NCI-H187 treated with DMSO at 0.1 percent for 48 hours (cell line): ENCODE measurements at places on chromosomes 4 and X.

DNA sequence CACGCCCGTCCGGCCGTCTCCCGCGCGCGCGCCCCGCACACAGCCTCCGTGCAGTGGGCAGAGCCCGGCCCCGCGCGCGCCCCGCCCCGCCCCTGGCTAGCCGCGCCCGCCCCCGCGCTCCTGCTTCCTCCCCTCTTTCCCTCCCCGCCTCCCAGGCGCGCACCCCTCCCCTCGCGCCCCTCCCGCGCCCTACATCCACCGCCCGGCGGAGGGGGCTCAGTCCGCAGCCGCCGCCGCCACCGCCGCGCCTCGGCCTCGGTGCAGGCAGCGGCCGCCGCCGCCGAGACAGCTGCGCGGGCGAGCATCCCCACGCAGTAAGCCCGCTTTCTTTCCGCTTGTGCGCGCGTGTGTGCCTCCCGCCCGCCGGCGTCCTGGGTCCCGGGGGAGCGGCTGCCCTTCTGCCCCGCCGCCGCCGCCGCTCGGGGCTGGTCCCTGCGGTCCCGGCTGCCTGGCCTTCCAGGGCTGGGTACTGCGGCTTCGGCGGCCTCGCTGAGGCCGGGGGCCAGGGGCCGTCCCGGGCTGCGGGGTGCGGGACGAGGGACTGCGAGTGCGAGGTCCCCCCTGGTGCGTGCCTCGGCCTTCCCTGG, at the start of gene FHL1:
FHL1 (plus strand) TSS at position 219 of the 587 bp plus-strand sequence.
- no peak for DNase-seq

GRCh38 chr4:124555959-124556358, 156.6 kb downstream of the ANKRD50 start:
- no peak for DNase-seq

DNA sequence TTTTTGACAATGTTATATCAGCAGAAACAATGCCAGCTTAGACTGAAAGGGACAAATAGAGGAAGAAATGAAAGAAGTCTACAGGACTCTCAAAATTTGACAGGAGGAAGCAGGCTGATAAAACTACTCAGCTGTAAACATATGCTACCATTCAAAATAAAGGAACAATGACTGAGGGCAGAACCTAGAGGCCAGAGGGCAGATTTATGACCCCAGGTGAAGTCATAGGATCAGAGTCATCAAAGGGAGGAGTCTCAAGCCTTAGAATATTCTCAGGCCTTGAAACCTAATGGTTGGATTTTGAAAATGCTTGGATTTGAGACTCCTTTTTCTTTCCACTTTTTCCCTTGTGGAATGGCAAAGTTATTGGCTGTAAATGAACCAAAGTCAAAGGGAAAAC, 17.0 kb upstream of the SYTL5 start:
- DNase-seq = no peak

DNA sequence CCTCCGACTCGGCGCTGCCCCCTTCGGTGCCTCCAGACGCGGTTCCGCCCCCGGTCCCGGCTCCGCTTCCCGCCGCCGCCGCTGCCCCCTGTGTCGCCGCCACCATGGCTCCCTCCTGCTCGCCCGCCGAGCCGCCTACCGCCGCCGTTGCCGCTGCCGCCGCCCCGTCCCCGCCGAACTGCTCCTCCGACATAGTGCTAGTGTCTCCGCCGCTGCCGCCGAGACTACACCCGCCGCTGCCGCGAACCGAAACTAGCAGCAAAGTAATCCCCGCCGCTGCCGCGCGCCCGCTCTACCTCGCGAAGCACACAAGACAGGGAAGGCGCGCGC, 340 bp downstream of the HNRNPD start:
- no peak for DNase-seq

DNA sequence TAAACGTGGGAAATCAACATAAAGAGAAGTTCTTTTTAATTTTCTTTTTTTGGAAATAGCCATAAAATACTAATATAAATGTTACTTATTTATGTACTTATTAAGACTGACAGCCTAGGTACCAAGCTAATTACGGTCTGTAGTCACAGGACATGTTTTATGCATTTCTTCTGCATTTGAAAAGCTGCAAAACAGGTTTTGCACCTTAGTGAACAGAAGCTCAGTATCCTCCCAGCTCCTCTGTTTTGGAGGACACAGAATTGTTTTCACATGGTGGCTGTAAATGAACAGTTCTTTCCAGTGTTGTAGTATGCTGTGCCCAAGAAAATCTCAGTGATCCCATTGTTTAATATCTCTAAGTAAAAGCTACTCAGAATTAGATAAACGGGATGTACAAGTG, 1788.0 kb upstream of the TENM3 start:
- no peak for DNase-seq

DNA sequence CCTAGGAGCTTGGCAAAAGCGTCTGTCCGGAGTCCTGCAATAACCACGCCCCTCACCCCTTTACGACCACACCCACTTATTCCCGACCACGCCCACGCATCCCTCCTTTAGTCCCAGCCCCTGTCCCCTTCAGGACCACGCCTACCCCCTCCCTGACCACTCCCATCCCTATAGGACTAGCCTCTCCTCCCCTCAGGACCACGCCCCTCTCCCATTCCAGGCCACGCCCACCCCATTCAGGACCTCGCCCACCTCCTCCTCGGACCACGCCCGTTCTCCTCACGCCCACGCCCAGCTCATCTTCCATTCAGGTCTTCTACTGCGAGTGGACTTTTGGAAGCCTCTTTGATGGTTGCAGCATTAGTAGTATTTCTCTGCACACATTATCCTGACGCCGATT, 131.2 kb upstream of the STX18 start:
- no peak for DNase-seq

DNA sequence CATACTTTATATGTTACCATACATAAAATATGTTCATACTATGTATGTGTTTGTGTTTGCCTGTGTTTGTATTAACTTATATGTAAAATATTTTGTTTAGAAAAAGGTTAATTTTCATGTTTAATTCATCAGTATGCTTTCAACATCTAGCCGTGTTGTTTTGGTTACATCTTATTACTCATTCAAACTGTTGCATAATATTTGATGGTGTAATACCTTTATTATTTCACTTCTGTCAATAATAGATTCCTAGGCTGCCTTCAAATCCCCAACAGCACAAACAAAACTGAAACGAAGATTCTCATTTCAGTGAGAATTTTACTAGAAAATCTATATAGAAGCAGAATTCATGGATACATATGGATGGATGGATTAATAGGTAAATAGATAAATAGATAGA, 462.3 kb upstream of the ADGRL3 start:
- DNase-seq = no peak

DNA sequence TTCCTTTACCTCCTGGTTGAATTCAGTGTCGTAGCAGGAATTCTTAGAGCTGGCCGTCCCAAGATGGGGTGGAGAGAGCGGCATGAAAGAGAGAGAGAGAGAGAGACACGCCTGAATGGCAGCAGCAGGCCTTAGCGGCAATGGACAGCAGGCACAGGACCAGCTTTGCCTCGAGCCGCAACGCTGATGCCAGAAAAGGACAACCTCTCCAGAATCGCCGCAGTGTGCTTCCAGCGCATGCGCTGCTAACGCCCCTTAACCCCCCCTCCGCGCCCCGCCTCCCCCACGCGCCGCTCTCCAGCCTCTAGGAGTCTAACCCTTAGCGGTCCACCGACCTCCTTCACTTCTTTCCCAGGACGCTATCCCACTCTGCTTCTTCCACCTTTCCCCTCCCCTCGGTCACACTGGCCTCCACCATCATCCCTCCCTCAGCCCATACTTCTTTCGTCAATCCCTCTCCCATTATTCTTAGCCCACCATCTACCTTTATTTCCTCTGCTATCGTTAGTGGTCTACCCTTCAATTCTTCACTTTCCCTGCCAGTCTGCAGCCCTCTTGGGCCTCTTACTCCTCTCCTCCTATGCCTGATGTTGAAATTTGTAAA, 10.5 kb upstream of the ZCCHC13 start:
- DNase-seq = peak; percentile 37

- no peak for DNase-seq
Observed at GRCh38 chr4:7381221-7381889, 53.4 kb downstream of the PSAPL1 start.

DNA sequence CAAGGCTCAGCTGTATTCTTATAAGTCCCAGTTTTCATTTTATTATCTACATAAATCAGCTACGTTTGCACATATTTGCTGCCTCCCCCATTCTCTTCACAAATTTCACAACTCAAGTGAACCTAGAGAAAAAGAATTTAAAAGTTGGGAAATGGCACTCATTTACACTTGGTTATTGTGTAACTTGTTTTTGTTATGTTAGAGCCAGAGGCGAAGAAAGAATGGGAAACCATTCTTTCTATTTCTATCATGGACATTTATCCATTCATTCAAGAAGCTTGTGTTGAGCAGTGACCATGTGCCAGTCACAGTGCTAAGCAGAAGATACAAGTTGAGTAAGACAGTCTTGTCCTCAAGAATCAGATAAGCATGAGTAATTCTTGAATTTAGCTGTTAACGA, 13.5 kb downstream of the LIAS start:
- no peak for DNase-seq

GRCh38 chr4:148335133-148335532, 107.1 kb downstream of the NR3C2 start:
- DNase-seq = no peak

DNA sequence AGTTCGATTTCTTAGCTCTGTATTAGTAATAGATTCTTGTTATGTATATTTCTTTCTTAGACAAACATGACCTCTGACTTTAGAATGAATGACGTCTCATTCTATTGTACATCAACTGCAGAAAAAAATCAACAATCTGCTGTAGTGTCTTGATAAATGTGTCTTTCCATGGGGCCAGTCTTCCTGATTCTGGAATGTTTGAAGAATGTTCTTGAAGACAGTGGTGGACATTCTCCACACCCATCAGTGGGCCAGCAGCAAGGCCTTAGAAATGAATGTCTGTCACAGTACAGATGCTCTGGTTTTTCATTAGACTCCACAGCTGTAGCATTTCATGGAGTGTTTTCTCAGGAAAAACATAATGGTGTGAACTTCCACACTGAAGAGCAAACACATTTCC, 63.2 kb upstream of the FAM47B start:
- DNase-seq = no peak

DNA sequence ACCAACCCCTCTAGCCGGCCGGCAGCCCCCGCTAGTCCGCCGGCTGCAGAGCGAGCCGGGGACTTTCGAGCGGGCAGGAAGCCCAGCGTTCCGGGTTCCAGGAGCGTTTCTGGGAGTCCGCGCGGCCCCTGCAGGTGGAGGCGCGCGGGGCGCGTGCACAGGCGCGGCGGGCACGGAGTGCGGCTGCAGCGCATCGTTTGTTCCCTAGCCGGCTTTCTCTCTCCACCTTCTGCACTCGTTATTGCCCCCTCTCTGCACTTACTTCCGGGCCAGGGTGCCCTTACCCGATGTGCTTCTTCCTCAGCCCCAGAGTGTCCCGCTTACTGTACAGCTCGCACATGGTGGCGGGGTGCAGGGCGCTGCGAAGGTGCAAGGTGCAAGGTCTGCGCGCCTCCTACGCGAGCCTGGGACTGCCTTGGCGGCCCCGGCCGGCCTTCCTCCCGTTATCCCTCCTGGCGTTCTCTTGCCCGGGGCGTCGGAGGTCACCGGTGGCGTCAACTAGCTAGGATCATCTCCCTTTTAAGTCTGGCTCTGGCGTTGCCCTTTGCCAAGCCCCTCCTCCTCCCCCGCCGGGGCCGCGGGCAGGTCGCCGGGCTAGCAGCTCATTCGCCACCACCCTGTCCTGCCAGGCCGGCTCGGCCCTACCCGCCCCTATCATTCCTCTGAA, at the start of gene ETNPPL:
ETNPPL (minus strand) TSS at position 495 of the 667 bp plus-strand sequence; CDS start at position 340, 155 bp downstream.
- no peak for DNase-seq

GRCh38 chrX:74613370-74614092, 893 bp downstream of the RLIM start:
- no peak for DNase-seq

DNA sequence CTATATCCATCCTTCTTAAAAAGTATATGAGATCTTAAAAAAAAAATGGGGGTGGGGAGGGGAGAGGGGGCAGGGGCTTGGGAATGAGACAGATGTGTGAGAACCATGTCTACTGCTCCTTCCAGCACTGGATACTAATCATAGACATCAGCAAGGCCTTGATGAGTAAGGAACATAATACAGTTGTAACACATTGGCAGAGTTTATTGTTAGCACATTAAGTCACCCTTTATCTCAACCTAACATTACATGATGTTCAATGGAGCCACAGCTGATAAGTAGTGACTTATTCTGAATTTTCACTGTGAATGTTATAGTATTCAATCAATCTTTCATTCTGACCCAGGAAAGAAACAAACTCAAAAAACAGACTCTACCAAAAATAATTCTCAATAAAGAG, 47.3 kb upstream of the KCNE5 start:
- no peak for DNase-seq

- no peak for DNase-seq
Observed at GRCh38 chr4:83305187-83305586, 20.6 kb upstream of the COQ2 start.

DNA sequence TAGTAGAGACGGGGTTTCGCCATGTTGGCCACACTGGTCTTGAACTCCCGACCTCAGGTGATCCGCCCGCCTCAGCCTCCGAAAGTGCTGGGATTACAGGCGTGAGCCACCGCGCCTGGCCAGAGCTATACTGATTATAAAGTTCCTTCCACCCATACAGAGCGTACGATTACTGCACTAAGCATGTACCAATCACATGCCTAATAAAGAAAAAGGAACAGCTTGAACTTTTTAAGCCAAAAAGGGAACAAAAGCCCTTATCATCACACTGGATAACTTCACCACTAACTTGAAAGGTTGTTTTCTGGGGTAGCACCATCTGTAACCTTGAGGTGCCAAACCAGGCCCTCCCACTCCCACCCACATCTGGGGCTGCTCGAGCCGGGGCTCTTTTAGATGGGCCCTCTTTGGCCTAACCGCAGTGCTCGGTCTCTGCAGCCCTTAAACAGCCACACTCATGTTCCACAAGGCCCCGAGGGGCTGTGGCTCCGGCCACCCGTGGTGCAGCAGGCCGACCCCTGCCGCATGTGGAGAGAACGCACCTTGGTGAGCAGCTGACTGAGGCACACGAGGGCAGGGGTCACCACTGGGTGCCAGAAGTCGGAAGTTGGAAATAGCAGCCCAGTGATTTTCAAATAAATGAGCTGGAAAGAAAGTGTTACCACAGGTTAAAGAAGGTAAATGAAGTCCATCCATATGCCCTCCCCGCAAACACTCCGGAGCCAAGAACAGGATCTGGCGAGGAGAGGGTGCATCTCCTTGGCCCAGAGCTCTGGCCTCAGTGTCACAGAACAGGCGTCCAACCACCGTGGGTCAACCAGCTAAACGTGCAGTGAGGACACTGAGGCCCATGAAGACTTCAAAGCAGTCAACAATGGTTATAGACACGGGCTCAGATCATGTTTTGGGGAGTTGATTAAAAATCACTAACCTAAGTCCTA, 18.4 kb downstream of the NOP14 start:
- no peak for DNase-seq

- DNase-seq = no peak
Observed at GRCh38 chr4:74415602-74416300, 29.2 kb upstream of the AREG start.

DNA sequence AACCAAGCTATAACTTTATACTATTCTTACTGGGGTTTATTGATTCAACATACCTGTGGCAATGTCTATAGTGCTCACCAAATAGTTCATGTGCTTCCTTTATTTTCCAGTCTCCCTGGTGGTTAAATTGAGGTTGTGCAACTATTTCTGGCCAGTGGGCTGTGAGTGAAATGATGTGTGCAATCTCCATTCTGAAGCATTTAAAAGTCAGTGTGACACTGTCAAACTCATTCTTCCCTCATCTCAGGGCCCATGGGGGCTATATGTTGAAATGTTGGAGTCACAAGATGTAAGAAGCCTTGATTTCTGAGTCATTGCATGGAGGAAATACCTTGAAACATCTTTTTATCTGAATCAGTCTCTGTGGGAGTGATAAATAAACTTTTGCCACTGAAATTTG, 414.3 kb upstream of the RPS6KA3 start:
- DNase-seq = no peak

- no peak for DNase-seq
Observed at GRCh38 chr4:42638993-42639392, 17.9 kb downstream of the ATP8A1 start.
